CD4-positive, alpha-beta memory T cell (primary cell): ENCODE measurements at places on chromosomes 13 and 19. TPM values are rescaled to one million over a fixed set of nuclear protein-coding genes. Genes with fewer than 3 reads are reported as not detected.

GRCh38 chr19:35409191-35409590, 38.3 kb downstream of the GPR42 start:
- H3K27me3 ChIP-seq = no peaks in the 10 kb centered on the region
- no peak overlapping the region for H3K27ac ChIP-seq
- no peaks in the 10 kb centered on the region for H3K36me3 ChIP-seq
- H3K4me3 ChIP-seq = no peak overlapping the region

- no peak overlapping the region for H3K4me3 ChIP-seq
- H3K27me3 ChIP-seq = no peaks in the 10 kb centered on the region
- DNase-seq = peak; percentile 17
These were observed 15.1 kb downstream of the CC2D1A start for GRCh38 chr19:13920940-13921747.

GRCh38 chr19:4066682-4067395, at the start of gene ZBTB7A:
ZBTB7A (minus strand) TSS chr19:4066899; CDS start chr19:4055232, 11,667 bp downstream.
- peaks cover 52% of the 10 kb centered on the region for H3K4me1 ChIP-seq
- H3K27ac ChIP-seq = peak within 1 kb of the TSS; percentile 83
- H3K36me3 ChIP-seq = no peaks in the 10 kb centered on the region
- peak within 1 kb of the TSS; percentile 70 for H3K4me3 ChIP-seq
- H3K27me3 ChIP-seq = no peaks in the 10 kb centered on the region

DNA sequence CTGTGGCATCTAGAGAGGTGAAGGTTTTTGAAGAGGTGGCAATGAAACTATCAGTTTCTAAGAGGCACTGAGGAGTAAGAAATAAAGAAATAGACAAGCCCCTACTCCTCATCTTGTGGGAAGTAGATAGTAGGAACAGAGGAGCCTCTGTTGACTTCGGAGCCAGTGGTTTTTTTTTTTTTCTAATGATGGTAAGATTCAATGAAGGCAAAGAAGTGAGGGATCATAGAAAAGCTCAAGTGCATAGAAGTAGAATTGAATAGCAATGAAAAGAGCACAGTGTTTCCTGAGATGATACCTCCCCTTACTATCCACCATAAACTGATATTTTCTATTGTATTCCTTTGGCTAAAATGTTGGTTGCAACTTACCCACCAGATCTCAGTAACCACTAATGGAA, 46.3 kb downstream of the FREM2 start:
- DNase-seq = no peak
- no peaks in the 10 kb centered on the region for H3K4me1 ChIP-seq
- no peaks in the 10 kb centered on the region for H3K36me3 ChIP-seq
- H3K4me3 ChIP-seq = no peak overlapping the region
- no peak overlapping the region for H3K27ac ChIP-seq

DNA sequence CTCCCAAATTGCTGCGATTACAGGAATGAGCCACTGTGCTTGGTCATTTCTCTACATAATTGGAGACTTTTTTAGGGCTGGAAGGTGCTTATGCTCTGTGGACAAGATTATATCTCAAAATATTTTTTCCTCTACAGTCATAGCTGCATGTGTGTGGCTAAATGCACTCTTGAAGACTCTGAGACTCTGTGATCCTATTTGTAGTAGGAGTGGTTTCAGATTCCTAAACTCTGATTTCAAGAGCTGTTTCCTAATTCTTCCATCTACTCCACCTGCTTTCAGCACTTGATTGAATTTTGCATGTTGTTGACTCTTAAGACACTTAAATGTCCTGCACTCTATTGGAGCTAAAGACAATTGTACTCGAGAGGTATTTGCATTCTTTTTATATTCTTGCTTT, 78.0 kb downstream of the KLF5 start:
- H3K27ac ChIP-seq = no peak overlapping the region
- no peak for DNase-seq
- H3K36me3 ChIP-seq = no peaks in the 10 kb centered on the region
- H3K4me1 ChIP-seq = no peaks in the 10 kb centered on the region
- H3K4me3 ChIP-seq = no peak overlapping the region

The LRP3 gene
- not detected for polyA plus RNA-seq

The SYT5 gene
- polyA plus RNA-seq = 0.29 TPM

- peaks cover 3% of the 10 kb centered on the region for H3K27me3 ChIP-seq
- no peaks in the 10 kb centered on the region for H3K4me1 ChIP-seq
- no peaks in the 10 kb centered on the region for H3K36me3 ChIP-seq
These were observed 410.6 kb downstream of the TBC1D4 start for GRCh38 chr13:75071395-75071794.

DNA sequence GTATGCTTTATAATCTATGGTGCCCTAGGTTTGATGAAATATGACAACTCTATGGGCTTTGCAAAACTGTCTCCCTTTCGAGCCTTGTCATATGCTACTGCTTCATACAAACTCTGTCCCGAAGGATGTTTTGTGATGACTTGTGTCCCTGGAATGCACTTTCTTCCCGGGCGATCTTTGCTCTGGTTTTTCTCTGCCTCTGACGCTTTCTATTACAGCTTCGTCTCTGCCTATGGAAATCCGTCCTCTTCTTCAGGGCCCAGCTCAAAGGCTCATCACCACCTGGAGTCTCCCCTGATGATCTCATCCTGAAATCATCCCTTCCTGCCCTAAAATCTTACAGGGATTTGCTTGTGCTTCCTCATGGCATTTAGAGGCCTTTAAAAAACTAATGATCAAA, 191.5 kb upstream of the KL start:
- no peaks in the 10 kb centered on the region for H3K36me3 ChIP-seq
- H3K4me1 ChIP-seq = no peaks in the 10 kb centered on the region
- no peak overlapping the region for H3K27ac ChIP-seq
- H3K4me3 ChIP-seq = no peak overlapping the region

The NCCRP1 gene
- polyA plus RNA-seq = not detected

DNA sequence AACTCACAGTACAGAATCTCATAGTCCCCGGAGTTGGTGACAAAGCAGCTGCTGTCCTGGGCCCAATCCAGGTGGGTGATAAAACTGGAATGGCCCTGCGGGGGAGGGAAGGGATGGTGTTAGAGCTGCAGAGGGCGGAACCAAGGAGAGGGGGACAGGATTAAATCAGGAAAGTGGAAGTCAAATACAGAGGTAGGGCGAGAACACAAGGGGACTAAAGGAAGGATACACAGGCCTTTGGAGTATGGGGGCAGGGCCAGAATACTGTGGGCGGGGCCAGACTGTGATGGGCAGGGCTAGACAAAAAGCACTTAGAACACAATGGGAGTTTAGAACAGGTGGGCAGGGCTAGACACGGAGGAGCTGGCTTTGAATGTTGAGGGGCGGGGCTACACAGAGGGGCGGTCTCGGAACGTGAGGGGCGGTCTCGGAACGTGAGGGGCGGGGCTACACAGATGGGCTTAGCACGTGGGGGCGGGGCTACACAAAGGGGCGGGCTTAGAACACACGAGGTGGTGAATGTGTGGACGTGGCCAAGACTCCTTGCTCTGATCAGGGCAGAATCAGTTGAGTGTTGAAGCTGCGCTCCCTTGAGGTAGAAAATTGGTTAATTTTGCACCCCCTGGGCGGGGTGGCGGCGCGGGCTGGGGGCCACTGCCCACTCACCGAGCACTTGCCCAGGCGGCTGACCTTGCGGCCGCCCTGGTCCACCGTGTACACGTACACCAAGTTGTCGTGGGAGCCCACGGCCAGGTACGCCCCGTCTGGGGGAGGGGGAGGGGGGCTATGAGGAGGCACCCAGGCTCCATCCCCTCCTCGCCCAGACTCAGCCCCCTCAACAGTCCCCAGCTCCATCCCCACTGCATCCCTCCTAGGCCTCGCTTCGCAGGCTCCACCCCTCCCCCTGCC, 14.0 kb upstream of the GPR4 start:
- peaks cover 7% of the 10 kb centered on the region for H3K4me1 ChIP-seq
- H3K36me3 ChIP-seq = peaks cover 24% of the 10 kb centered on the region
- no peak overlapping the region for H3K4me3 ChIP-seq

The ZNF723 gene
- polyA plus RNA-seq = not detected

- H3K4me3 ChIP-seq = no peak overlapping the region
- H3K4me1 ChIP-seq = peaks cover 9% of the 10 kb centered on the region
- H3K27me3 ChIP-seq = no peaks in the 10 kb centered on the region
These were observed 27.5 kb upstream of the KATNAL1 start for GRCh38 chr13:30334663-30335386.

GRCh38 chr13:42893214-42893671, 98.8 kb downstream of the EPSTI1 start:
- H3K4me1 ChIP-seq = no peaks in the 10 kb centered on the region
- peaks cover 42% of the 10 kb centered on the region for H3K36me3 ChIP-seq
- H3K27ac ChIP-seq = no peak overlapping the region
- H3K4me3 ChIP-seq = no peak overlapping the region

DNA sequence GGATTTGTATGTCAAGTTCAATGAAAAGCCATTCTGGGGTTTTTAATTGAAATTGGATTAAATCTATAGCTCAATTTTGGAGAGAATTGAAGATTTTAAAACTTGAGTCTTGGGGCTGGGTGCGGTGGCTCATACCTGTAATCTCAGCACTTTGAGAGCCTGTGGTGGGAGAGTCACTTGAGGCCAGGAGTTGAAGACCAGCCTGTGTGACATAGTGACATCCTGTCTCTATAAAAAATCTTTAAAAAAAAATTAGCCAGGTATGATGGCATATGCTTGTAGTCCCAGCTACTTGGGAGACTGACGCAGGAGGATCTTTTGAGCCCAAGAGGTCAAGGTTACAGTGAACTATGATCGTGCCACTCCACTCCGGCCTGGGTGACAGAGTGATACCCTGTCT, 41.2 kb downstream of the VAV1 start:
- H3K27me3 ChIP-seq = no peaks in the 10 kb centered on the region
- peaks cover 47% of the 10 kb centered on the region for H3K4me1 ChIP-seq
- DNase-seq = peak; percentile 40

The CLIP3 gene
- polyA plus RNA-seq = 1.5 TPM

The CKAP2 gene
- polyA plus RNA-seq = 17.3 TPM

The PSG2 gene
- not detected for polyA plus RNA-seq

The C5AR1 gene
- not detected for polyA plus RNA-seq

The ZNF554 gene
- polyA plus RNA-seq = 5.1 TPM

DNA sequence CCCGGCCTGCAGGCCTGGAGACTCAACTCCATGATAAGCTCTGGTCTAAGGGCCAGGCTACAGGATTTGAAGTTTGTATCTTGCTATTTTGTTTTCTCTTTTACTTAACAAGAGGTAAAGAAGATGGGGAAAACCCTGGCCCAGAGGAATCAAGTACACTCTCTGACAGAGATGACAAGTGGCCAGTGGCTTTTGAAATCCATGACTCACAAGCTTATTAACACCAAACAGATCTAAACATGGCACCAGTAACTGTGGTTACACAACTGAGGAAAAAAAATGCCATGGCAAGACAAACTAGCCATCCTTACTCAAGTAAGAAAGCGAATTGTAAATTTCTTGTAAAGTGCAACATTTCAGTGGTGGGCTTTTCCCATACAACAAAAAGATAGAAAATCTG, 72.6 kb upstream of the SERTM1 start:
- no peaks in the 10 kb centered on the region for H3K27me3 ChIP-seq
- no peak overlapping the region for H3K4me3 ChIP-seq
- H3K4me1 ChIP-seq = no peaks in the 10 kb centered on the region
- H3K27ac ChIP-seq = no peak overlapping the region

DNA sequence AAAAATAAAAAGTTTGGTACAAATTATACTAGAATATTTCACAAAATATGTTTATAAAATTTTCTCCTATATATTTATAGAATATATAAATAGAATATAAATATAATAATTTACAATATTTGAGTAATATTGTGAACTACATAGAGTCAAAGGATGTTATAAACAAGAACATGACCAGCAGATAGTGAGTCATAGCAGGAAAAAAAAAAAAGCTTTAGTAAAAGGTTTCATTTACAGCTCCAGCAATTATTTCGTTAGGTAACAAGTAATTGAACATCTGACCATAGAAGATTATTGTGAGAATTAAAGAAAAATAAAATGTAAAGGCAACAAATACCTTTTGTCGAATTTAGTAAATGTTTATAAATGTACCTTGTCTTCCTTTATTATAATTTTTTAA, 864.1 kb downstream of the PCDH17 start:
- no peaks in the 10 kb centered on the region for H3K4me1 ChIP-seq
- H3K27ac ChIP-seq = no peak overlapping the region
- DNase-seq = no peak

The SLC44A2 gene
- 195 TPM for polyA plus RNA-seq

DNA sequence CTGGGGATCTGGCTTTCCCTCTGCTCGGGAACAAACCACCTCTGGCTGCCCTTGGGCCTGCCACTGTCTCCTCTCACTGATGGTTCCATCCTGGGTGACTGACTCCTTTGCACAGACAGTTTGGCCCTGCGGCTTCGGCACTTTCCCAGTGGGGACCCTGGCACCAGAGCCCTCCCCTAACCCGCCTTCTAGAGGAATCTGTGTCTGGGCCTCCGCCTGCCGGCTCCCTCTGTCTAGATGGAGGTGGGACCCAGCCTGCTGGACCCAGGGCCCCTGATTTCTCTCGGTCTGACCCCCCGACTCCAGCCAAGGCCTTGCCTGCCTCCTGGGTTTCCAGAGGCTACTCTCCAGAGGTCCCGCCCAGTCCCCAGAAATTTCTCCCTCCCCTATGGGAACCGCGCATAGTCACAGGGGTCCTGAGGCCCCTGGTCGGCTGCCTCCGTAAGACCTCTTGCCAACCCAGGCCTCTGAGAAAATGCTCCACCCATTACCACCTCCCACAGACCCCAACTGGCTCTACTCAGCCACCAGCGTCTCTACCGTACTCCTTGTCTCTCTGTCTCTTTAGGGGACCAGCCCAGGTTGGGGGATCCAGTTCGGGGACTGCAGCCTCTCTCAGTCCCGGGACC, 2.7 kb downstream of the CCDC106 start:
- no peak overlapping the region for H3K27ac ChIP-seq
- H3K27me3 ChIP-seq = no peaks in the 10 kb centered on the region
- H3K4me3 ChIP-seq = no peak overlapping the region
- no peaks in the 10 kb centered on the region for H3K36me3 ChIP-seq
- no peak for DNase-seq

- peaks cover 19% of the 10 kb centered on the region for H3K36me3 ChIP-seq
- no peak overlapping the region for H3K27ac ChIP-seq
- H3K27me3 ChIP-seq = no peaks in the 10 kb centered on the region
- DNase-seq = no peak
These were observed 27.3 kb downstream of the COG6 start for GRCh38 chr13:39682788-39683187.

The SLC17A7 gene
- polyA plus RNA-seq = not detected

DNA sequence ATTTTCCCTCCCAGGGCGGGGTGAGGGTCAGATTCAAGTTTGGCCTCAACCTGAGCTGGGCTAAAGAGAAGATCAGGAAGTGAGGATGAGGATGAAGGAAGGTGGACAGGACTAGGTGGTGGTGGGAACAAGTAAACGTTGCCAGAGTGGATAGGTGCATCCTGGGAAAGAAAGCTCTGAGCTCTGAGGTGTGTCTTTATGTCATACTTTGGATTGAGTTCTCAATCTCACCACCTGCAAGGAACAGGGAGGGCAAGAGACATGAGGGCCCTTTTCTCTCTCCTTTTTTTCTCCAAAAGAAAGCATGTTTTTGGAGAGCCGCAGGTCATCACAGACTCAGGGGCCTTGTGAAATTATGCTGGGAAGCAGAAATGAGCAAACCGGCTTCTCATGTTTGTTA, 38.2 kb upstream of the IGFL1 start:
- DNase-seq = no peak
- H3K4me3 ChIP-seq = no peak overlapping the region
- H3K36me3 ChIP-seq = no peaks in the 10 kb centered on the region
- H3K27me3 ChIP-seq = peaks cover 5% of the 10 kb centered on the region
- H3K4me1 ChIP-seq = no peaks in the 10 kb centered on the region
- no peak overlapping the region for H3K27ac ChIP-seq

The CACNG6 gene
- not detected for polyA plus RNA-seq
